ENCODE measurements at places on chromosomes 12 and 14.

- DNase-seq: no peak
Measured at GRCh38 chr14:97441740-97442362, 644.7 kb downstream of the VRK1 start.

- DNase-seq: no peak
Measured at GRCh38 chr12:3752096-3752709, 706 bp downstream of the CRACR2A start.

DNA sequence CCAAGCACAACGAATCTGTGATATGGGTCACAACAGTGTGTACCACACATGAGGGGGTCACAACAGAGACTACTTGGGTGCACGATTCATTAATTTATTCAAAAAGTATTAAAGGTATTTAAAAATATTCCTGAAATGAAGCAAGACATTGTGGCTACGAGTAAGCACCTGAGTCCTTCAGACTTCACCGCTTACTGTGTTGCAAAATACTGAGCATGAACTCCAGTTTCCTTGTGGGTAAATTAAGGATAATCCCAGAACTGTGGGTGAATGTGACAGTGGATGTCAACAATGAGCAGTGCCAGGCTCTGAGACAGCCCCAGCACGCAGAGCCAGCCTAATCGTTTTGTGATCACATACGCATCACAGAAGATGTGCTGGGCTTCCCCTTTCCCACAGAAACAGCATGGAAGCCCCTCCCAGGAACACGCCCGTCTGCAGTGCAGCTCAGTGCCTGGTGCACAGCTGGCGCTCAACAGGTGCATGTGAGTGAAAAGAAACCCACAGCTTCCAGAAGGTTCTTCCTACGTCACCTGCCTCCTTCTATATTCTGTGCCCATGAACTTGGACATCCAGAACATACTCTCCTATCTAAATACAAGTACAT lies 29.1 kb downstream of the CDC42BPB start:
- peak; percentile 22 for DNase-seq

DNA sequence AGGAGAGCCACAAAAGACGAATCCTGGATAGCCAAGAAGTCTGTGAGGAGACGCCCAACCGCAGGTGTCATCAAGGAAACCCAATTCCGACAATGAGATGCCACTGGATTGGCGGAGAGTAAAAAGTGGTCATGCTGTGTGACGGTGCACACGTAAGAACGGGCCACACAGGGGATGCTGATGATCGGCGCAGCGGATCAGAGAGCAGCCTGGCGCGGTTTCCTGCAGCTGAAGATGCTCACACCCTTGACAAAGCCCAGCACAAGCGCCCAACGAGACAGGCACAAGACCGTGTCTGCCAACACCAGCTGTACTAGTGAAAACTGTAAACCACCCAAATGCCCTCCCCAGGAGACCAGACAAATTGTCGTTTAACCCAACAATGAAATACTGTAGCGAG lies 55.8 kb downstream of the CCDC85C start:
- DNase-seq: no peak

DNA sequence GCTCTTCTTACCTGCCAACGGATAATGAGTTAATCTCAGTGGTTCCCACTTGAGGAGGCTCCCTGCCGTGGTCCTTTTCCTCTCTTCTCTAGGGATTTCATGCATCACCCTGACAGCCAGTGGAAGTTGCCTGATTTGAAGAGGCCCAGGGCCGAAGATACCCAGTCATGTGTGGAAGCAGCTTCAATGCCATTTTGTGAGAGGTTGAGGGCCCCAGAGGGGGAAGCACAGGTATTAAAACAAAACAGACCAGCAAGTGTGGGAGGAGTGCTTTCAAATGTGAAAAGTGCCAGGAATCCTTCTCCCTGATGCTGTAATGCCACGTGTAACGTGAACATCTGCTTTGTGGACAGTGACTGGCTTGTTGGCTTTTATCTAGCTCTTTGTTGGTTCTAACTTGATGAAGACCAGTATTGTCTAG lies 1.5 kb downstream of the TCP11L2 start:
- DNase-seq: peak; percentile 68

DNA sequence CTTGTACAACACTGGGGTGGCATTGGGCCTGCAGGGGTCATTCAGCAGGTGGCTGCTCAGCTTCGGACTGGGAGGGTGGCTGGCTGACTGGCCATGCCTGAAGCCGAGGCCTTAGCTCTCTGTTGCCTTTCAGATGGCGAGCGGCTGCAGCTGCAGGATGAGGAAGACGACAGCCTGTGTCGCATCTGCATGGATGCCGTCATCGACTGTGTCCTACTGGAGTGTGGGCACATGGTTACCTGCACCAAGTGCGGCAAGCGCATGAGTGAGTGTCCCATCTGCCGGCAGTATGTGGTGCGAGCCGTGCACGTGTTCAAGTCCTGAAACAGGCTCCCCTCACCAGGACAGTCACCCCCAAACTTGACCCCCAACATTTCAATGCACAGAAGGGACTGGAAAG lies 23.3 kb downstream of the RNF34 start:
- no peak for DNase-seq

DNA sequence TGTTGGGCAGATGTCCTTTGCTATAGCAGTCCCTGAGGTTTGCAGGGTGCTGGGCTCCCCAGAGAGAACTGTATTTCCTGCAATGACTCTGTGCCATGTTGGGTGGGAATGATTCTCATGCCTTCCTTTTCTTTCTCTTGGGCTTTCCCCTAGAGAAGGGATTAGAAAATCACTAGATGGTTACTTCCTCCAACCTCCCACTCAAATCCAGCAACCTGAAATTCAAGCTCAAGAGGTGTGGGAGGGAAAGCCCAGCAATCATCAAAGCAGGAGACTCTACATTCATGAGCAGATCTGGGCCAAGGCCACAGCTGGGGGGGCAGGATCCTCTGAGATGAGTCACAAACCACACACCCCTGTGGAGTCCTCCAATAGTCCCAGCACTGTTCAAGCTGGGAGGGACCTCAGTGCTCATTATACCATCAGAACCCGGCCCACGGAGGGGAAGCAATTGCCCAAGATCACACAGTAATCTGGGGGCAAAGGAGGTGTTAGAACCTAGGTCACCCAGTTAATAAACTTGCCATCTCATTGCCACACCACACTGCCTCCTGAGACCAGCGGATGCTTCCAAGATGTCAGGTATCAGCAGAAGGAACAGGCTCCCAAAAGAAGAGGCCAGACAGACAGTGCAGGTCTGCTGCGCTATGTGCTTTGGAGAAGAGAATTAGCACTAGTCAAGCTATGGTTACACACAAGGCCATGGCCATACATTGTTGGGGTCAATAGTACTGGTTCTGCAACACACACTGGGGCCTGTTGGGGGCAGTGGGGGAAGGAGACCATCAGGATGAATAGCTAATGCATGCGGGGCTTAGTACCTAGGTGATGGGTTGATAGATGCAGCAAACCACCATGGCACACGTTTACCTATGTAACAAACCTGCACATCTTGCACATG lies 65.7 kb downstream of the TTC9 start:
- no peak for DNase-seq

- DNase-seq: no peak
Measured at GRCh38 chr14:22388669-22389595, 200.1 kb downstream of the DAD1 start.

DNA sequence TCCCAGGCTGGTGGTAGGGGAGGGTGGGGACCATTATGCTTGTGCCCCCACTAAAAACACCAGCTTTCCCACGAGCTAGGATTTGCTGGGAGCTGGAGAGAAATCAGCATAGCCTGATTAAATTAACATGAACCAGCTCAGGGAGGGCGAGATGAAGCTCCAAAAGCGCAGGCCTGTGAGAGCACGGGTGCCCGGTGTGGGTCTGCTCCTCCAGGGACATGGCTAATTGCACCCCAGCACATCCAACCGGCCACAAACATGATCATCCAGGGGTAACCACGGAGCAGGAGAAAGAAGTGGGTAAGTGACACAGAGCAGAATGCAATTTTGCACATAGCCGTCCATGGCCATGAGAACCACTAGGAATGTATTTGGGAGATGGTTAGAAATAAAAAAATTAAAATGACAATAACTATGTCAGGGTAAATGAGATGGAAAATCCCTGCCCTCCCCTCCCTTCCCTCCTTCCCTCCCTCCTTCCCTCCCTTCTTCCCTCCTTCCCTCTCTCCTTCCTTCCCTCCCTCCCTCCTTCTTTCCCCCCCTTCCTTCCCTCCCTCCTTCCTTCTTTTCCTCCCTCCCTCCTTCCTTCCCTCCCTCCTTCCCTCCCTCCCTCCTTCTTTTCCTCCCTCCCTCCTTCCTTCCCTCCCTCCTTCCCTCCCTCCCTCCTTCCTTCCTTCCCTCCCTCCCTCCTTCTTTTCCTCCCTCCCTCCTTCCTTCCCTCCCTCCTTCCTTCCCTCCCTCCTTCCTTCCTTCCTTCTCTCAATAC lies 26.9 kb downstream of the CLMN start:
- no peak for DNase-seq

- no peak for DNase-seq
Measured at GRCh38 chr14:103073876-103074728, 9.9 kb upstream of the LBHD2 start.

- DNase-seq: no peak
Measured at GRCh38 chr12:93836620-93837260, 159.6 kb downstream of the CRADD start.

DNA sequence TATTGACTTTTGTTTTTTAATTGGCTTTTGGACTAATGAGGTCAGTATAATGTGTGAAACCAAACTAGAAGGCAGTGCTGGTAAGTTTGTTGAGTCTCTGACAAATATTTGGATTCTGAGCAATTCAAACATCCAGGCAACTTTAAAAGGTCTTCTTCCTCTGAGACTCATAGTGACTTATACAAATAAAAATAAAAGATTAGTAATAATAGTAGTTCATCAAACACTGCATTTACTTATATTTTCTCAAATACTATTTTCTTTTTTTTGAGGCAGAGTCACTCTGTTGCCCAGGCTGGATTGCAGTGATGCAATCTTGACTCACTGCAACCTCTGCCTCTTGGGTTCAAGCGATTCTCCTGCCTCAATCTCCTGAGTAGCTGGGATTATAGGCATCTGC lies 337.9 kb downstream of the DAD1 start:
- no peak for DNase-seq

DNA sequence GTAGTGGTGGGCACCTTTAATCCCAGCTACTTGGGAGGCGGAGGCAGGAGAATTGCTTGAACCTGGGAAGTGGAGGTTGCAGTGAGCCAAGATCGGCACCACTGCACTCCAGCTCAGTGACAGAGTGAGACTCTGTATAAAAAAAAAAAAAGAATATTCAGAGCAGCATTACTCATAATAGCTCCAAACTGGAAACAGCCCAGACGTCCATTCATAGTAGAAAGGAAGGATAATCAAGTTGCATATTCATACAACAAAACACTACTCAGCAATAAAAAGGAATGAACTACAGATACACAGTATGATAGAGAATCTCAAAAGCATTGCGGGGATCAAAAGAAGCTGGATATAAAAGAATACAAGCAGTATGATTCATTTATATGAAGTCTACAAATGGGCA lies 19.1 kb downstream of the TMEM30B start:
- DNase-seq: no peak

DNA sequence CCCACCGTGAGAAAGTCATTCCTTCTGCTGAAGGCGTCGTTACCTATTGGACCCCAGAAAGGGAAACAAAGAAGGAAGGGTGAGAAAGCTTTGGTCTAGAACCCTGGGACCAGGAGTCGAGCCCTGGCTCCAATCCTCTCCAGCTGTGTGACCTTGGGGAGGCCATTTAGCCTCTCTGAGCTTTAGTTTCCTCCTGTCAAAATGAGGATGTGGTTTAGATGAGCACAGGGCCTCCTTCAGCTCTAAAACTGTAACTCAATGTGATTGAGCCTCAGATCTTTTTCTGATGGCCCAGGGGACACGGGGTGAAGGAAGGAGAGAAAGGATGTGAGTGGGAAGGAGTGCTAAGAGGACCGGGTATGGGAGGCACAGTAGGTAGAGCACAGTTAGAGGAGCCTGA lies 7.7 kb downstream of the JDP2 start:
- no peak for DNase-seq

- no peak for DNase-seq
Measured at GRCh38 chr12:50787618-50788017, 23.7 kb downstream of the ATF1 start.

GRCh38 chr12:6234906-6235305 lies 34.7 kb downstream of the CD9 start:
- peak; percentile 61 for DNase-seq

DNA sequence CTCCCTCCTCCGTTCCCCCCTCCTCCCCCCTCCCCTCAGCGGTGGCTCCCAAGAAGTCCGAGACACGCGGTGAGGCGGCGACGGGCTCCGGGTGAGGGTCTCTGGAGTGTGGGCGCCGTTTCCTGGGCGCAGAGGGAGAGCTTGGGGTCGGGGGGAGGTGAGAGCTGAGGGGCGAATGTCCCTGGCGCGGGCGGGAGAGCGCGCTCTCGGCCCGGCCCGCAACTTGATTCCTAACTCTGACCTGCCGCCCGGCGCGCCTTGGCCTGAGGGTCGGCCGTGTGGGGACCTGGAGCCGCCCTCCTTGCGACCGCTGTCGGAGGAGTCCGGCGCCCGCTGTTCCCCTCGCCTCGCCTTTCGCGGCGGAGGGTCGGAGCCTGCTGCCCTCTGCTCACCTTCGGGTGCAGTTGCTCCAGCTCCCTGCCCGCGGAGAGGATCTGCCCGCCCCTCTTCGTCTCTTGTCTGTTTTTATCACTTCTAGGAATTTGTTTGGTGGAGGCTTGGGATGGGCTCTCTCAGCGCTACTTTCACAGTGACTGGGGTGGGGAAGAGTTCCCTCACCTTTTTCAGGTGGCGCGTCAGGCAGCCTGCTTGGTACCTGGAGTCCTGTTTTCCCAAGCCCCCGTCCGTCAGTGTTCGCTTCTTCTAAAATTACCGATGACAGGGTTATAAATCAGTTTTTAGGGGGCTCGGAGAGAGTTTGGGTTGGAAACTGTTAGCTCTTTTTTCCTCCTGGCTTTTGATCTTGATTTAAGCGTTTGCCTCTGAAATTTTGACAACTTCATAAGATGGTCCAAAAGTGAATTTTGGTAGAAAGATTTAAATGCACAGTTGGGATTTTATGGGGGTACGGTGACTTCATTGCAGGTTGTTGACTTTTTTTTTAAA lies 495 bp downstream of the ADIPOR2 start:
- no peak for DNase-seq

GRCh38 chr12:30823764-30824163 lies 69.0 kb upstream of the CAPRIN2 start:
- DNase-seq: no peak

DNA sequence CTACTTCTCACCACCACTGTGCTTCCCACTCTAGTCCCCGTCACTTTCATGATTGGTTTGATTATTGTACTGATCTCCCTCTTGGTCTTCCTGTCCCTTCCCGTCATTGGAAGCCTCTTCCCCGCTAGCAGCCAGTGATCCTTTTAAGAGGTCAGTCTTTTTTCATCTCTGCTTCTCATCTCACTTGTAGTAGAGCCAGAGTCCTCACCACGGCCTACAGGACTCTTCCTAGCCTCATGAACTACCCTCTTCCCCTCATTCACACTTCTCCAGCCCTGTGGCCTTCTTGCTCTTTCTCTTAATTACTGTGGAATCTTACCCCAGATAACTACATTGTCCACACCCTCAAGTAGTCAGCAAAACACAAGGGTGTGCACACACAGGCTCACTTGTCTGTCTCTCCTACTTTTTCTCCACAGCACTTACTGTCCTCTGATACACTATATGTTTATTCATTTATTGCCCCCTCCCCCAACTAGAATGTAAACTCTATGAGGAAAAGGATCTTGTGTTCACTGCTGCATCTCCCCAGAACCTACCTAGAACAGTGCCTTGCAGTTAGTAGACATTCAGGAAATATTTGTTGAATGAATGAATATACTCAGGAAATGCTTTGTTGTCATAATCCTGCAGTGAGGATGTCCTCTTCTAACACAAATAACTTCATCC lies 66.3 kb downstream of the CKB start:
- no peak for DNase-seq

- no peak for DNase-seq
Measured at GRCh38 chr14:34776611-34777010, 62.2 kb upstream of the CFL2 start.

All from tongue (tissue), 3 donors.